T1000 (cell line): ENCODE measurements at places on chromosomes 2 and 18.

- DNase-seq = no peak
Observed at GRCh38 chr18:43220691-43221090, 56.6 kb downstream of the SYT4 start.

DNA sequence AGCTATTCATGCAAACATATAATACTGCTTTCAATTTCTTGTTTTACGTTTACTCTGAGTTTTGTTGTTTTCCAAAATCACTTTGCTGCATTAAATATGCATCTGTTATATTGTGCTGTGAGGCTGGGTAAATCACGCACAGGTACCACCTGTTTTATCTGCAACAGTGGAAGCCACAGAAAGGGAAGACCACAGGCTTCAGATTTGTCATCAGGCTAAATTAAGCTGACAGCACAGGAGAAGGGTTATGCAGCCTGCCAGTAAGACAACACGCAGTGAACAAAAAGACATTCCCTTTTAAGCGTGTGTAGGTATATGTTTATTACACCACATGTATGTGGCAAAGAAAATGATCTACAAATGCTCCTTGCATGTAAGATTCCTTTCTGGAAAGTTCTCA is 38.2 kb downstream of the ZNF516 start:
- no peak for DNase-seq

DNA sequence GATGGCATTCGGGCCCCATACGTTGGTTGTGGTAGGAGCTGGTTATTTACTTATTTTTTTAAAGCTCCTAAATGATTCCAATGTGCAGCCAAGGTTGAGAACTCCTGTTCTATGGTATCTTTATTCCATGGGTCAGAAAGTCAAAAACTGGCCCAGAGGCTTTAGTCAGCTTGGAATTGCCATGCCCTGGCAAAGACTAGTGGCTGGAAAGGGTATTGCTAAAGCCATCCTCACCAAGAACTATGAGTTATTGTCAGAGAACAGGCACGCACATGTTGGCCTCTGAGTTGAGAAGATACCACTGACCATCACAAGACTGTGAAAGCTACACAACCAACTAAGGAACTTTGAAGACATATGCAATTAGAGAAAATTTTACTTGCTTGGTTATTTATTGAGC is 47.9 kb upstream of the ACMSD start:
- no peak for DNase-seq

- DNase-seq = no peak
Observed at GRCh38 chr2:232376260-232376659, 2.3 kb upstream of the ALPP start.

DNA sequence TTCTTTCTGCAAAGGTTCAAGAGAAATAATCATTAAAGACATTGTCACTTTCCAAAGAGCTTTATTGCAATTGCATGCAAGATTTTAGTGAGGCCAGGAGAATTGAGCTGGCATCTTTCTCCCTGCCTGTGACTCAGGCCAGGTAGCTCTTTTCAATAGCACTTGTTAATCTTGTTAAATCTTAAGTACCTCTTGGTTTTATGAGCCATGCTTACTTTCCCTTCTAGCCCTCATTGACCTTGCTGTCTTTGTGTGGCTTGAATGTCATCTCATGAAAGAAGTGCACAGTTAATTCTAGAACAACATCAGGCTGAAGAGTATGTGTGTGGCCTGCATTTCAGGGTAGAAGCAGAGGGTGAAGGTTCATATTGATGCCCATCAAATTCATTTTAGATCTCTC is 14.8 kb upstream of the LGALSL start:
- no peak for DNase-seq

GRCh38 chr18:51337406-51337805 is 139.9 kb upstream of the MEX3C start:
- DNase-seq = no peak

DNA sequence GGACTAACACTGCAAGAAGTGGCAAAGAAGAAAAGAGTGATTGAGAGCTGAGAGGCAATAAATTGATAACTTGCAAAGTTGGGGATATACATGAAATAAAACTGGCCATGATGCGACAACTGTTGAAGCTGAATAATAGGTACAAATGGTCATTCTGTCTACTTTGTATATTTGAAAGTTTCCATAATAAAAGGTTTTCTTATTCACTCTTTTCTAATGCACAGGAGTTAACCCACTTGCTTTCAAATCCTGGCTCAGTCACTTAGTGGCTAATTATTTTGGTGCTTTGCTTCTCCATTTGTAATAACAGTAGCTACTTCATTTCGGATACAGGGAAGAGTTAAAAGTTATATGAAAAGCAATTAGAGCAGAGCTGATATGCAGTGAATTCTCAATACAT is 159.7 kb upstream of the WDSUB1 start:
- DNase-seq = no peak

DNA sequence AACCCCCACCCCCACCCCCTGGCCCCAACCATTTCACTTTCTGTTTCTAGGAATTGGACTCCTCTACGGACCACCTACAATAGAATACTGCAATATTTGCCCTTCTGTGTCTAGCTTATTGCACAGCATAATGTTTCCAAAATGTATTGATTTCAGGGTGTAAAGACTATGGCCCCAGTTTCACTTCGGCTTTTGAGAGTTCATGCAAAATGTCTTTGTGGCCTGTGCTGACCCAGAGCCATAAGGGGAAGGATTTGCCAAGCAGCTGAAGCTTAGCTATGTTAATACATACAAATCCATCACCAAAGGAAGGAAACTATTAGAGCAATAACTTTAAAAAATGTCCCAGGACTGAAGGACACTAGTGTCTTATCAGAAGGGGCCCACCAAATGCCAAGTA is 11.2 kb upstream of the ATP9B start:
- no peak for DNase-seq

- DNase-seq = no peak
Observed at GRCh38 chr2:53535234-53535840, 232.3 kb upstream of the CHAC2 start.

DNA sequence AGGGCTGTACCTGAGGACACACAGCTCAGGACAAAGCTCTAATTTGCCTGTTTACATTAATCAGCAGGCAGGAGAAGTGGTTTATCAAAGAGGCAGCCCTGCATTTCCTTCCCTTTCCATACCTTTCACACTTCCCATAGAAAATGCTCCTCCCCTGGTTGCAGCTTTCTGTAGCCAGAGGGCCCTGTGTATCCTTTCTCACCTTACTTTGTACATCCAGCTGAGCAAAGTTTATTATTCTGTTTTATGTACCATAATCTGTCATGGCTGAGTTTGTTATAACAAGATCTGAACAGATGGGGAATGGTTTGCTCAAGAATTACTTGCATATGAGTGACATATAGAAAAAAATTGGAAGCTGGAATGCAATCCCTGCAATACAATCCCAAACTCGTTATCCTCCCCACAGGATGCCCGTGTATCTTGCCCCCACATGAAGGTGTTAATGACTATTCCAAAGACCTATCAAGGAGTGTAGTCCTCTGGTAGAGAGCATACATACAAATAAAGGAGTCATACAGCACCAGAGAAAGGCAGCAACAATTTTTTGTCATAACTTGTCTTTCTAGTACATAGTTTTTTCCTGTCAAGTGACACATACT is 1025.8 kb upstream of the KLHL29 start:
- DNase-seq = no peak

- DNase-seq = no peak
Observed at GRCh38 chr2:209380293-209380692, 43.6 kb upstream of the MAP2 start.

GRCh38 chr2:231117922-231118613 is 6.8 kb downstream of the HTR2B start:
- no peak for DNase-seq

DNA sequence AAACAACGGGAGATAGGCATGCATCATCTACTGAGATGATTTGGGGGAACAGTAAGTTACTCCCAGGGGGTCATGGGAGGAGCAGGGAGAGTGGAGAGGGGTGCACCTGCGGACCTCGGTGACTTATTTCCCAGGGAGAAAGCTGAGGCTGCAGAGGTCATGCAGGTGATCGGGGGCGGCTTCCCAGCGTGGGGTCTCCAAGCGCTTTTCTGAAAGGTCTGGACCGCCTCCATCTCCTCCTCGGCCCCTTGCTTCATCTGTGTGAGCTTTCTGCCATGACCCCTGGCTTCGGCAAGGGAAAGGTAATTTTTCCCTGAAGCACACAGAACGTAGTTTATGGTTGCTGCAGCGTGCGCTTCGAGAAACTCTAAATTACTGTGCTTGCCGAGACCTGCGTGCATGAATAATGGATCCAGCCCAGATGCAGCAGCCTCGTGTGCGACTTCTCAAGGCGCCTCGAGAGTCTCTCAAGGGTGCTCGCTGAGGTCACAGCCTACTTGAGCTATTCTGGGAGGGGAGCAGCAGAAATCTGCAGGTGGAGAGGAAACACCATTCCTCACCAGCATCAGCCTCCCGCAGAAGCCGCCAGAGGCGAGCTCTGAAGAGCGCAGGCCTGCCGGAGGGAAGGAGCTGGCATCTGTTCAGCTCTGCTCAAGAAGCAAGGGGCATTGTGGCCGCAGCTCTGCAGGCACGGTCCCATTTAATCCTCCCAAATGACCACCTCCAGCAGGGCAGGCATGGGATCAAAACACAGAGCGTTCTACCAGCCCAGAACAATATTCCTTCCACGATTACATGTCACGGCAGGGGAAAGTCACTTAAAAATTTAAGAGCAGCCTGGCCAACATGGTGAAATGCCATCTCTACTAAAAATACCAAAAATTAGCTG is 308.4 kb upstream of the MYT1L start:
- DNase-seq = no peak

DNA sequence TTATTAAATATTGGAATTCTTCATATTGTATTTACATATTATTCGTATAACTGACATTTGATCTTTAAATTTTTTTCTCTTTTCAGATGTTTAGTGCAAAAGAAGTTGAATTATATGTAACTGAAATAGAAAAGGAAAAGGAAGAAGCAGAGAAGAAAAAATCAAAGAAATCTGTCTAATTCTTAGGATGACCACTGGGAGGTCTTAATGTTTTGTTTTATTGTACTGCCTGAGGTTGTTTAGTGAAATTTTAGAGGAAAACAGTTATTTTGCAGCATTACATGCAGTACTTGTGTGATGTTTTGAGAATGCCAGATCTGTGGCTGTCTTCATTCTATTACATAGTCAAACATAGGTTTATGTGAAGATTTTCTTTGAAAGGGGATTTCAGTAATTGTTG is 34.0 kb upstream of the TAF4B start:
- no peak for DNase-seq

GRCh38 chr2:108958002-108958401 is 31.0 kb downstream of the EDAR start:
- DNase-seq = no peak

DNA sequence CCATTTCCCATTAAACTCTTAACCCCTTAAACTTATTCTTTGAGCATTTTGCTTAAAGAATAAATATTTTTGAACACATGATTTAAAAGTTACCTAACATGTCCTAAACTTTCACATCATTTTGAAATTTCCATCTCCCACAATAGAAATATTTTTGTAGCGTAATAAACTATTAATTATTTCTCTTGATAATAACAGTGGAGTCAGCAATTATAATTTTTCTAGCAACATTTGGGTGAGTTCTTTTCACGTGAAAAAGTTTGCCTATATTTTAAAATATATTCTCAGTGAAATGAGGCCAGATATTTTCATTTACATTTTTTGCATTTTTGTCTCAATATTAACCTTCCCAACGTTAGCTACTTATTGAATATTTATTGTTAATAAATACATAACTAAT is 320.4 kb upstream of the CRIM1 start:
- DNase-seq = no peak

- no peak for DNase-seq
Observed at GRCh38 chr2:200296118-200296517, 10.4 kb upstream of the SPATS2L start.

DNA sequence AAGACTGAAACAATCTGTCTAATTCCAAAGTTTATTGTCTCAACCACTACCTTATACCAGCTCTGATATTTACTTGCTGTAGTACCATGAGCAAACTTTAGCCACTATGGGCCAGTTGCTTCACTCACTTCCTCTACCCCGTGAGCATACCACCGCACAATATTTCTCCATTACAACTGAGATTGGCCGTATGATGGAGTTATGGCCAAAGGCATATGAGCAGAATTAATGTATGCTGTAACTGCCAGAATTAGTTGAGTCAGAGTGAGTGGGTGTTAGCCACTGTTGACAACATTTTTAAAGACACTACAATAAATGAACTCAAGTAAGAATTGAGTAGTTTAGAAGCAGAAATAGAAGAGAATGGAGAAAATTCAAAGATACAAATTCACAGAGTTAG is 69.7 kb downstream of the LRATD1 start:
- no peak for DNase-seq

GRCh38 chr2:567865-568638 is 109.2 kb downstream of the TMEM18 start:
- no peak for DNase-seq

- DNase-seq = no peak
Observed at GRCh38 chr2:144180131-144180530, 339.8 kb downstream of the ZEB2 start.

GRCh38 chr2:19138264-19138825 is 220.1 kb downstream of the OSR1 start:
- DNase-seq = no peak

- DNase-seq = no peak
Observed at GRCh38 chr2:183248866-183249567, 124.8 kb downstream of the NUP35 start.

GRCh38 chr18:46035696-46036680 is 36.1 kb downstream of the PSTPIP2 start:
- DNase-seq = no peak

GRCh38 chr2:165989851-165990250 is 36.3 kb upstream of the TTC21B start:
- no peak for DNase-seq

DNA sequence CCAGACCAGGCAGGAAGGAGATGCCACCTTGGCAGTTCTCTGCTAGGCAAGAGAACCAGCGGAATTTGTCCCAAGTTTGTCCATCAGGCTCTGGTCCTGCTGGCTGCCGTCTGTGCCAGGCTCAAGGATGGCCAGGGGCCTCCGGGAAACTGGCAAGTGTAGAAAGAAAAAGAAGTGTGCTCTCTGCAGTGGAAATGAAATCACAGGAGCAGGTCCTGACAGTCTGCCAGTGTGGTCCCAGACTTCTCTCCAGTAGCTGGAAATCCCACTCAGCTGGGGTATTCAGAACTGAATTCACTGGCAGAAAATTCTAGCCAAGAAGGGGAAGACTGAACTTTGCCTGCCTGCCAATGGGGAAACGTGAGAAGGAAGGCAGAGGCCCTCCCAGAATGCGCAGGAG is 91.0 kb downstream of the STPG4 start:
- DNase-seq = no peak
